ENCODE measurements at places on chromosomes 11 and 22.

DNA sequence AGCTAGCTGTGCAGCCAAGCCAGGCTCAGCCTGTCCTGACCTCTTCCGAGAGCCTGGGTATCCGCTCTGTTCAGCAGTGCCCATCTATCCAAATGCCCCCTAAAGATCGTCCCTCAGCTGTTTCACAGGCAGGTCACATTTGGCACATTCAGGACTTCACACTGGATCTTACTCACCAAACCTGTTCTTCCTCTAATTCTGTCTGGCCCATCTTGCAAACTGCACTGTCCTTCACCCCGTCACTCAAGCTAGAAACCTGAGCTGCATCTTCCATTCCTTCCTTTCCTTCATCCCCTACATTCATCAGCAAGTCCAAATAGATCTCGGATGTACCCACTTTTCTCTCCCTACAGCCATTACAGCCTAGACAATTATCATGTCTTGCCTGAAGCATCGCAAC, 60.7 kb upstream of the CSNK2A3 start:
- no peak for DNase-seq

- no peak for DNase-seq
These were observed 1.6 kb downstream of the FGF19 start for GRCh38 chr11:69702239-69702691.

DNA sequence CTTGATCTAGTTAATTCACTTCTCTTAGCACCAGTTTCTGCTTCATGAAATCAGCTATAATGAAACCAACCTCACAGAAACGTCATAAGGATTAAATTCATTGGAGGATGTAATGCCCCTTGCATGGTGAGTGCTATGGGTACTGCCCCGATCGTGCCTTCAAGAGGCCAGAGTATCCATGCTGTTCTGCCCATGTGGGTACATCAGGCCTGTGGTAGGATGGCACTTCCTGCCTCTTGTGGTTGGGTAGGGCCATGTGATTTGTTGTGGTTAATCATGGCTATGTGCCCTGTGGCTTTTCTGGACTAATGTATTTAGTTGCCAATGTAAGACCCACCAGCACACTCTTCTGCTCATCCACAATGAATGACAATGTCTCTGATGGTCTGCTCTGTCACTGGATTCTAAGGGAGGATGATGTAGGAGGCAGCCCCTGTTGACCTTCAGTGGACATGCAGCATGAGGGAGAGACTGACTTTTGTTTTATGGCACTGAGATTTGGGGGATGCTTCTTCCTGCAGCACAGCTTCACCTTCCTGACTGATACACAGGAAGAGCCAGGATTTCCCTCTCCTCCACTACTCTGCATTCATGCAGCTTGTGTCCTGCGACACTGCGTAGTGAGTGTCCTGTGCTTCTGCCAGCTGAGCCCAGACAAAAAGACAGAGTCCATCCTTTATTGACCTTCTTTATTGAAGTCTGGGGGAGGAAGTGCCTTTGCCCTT, 66.2 kb downstream of the DHCR7 start:
- DNase-seq = no peak

DNA sequence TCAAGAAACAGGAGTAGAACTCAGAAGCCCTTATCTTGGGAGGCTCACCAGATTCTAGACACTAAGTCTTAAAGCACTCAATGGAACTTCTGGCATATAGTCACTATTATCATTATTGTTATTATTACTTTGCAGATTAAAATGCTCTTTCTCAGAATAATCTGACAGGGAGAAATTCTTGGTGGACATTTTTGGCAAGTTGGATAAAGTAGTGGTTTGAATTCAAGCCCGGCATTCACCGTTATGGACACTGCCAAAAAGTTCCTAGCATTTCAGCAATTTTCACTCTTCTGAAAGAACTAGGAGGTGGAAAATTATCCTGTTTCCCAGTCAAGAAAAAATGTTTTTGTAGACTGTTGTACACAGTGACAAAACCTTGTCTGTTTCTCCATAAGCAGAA, 179.6 kb upstream of the ISX start:
- DNase-seq = no peak

DNA sequence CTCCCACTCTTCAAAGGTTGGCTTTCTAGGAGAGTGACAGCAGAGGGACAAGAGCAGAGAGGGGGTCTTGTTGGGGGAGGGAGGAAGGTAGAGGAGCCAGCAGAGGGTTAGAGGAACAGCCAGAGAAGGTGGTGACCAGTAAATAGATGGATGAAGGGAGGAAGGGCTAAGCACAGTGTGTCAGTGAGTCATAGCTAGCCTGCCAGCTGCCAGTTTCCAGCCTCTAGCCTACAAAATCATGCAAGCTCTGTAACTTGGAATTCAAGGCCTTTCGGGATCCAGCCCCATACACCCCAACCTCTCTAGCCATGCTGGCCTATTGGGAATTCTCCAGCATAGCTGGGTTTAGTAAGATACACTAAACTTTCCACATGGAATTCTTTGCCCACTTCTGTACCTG, 147.4 kb upstream of the TEAD1 start:
- no peak for DNase-seq

DNA sequence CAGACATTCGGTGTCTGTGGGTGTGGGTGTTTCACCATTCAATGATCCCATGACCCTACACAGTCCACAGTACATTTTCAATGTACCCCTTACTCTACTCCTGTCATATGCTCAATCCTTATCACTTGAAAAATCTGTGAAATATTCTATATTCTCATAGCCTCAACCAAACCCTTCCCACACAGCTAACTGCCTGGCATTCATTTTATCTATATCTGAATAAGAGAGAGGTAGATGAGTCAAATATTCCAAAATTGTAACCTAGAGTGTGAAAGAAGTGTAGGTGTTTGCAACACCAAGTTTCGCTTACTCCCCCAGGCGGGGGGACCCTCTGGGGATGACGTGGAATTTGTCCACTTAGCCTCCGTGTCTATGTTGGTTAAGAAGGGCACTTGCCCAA, 354.8 kb downstream of the ETS1 start:
- no peak for DNase-seq

DNA sequence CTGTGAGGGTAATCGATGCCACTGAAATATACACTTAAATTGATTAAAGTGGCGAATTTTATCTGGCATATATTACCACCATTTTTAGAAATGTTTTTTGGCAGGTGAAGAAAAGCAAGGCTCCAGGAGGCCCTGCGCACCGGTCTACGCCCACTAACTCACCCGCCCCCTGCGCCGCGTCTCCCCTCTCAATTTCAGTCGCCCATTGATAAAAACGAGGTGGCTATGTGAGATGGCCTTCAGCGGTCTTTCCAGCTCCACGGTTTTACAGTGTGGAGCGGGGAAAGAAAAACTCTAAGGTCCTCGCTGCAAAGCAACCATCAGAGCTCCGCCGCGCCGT, 602 bp upstream of the AQP11 start:
- DNase-seq = no peak

DNA sequence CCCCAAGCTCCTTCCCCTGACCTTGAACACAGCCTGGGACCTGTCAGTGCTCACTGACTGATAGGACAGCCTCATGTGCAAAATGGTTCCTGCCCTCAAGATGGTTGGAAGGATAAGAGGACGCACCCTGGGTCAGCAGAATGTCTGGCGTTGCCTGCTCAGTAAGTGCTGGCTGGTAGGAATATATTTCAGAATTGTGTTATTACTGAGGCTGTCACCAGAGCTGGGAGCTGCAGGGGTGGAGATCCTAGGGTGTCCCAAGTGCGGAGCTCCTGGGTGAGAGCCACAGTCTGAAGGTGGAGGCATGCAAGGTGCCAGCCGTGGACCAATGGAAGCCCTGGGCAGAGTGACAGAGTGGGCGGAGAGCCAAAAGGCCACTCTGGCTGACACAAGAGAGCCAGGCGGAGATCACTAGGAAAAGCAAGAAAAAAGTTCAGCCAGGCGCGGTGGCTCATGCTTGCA, 1.0 kb upstream of the SEC14L4 start:
- no peak for DNase-seq

GRCh38 chr11:97764605-97765004, 1256.1 kb upstream of the CNTN5 start:
- DNase-seq = no peak

GRCh38 chr11:60338053-60338452, 11.0 kb downstream of the MS4A6E start:
- no peak for DNase-seq

DNA sequence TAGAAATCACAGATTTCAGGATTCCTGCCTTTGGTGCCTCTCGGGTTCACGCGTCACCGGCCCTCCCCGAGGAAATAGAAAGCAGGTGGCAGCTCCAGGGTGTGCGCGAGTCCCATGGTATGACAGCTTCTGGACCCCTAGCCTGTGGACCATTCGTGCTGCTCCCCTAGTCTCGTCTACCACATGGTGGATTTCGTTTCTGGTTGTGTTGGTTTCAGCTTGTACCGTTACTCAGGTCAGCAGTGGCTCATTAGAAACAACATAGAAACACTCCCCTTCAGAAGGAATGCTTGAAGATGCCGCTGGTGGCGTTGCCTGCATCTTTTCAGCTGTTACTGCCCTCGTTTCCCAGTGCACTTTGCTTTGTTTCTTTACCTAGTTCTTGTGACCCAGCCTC, 700 bp downstream of the TTC17 start:
- DNase-seq = no peak

- no peak for DNase-seq
These were observed 36.7 kb downstream of the PPFIA1 start for GRCh38 chr11:70307176-70307575.

- DNase-seq = no peak
These were observed 340.0 kb downstream of the LRRC4C start for GRCh38 chr11:41119484-41119883.

GRCh38 chr22:28949788-28950187, 66.4 kb downstream of the ZNRF3 start:
- no peak for DNase-seq

GRCh38 chr11:5857590-5857989, at the start of gene OR52E8:
Gene OR52E8, minus strand, starts transcription at chr11:5857690. Its CDS starts 0 bp downstream, at chr11:5857690.
- DNase-seq = no peak

DNA sequence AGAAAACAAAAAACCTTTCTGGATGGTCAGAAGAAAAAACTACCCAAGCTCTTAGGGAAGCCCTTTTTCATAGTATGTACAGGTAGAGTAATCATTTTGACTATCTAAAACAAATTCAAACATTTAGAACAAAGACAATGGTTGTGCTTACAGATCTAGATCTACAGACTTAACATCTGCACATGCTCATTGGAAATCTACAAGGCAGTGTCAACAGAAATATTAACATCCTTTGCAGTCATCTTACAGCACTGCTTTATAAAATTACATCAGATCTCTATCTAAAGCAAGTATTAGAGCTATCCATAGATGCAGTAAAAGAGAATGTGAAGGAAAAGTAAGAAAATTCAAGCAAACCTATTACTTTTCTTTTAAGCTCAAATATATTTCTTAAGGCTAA, 110.3 kb downstream of the CADM1 start:
- DNase-seq = no peak

DNA sequence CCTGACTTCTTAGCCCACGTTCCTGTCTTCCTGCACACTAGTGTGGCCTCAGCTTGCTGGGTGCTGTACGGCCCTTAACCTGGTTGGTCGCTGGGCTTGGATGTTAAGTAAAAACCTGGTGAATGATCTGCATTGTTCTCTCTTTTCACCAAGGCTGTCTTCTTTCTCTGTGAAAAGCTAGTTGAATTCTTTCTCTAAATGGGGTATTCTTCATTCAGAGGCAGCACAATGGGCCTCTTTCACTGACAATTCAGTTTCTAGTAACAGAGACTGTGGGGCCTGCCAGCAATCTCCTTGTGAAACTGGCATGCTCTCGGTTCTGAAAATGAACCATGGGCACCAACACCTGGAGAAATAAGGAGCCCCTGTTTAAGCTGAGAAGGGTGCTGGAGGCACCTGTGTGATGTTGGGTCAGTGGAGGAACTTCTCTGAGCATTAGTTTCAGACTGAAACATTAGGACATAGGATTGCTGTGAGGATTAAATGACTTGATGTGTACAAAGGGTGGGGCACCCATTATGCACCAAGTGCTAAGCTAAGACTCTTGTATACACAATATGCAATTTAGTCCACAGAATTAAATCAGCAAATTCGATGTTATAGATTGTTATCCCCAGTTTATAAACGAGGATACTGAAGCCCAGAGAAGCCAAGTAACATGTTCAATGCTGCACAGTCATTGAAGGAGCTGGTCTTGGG, 33.1 kb upstream of the ELF5 start:
- no peak for DNase-seq

GRCh38 chr11:77411137-77411707, 62.7 kb downstream of the PAK1 start:
- DNase-seq = no peak

- DNase-seq = no peak
These were observed 144.6 kb downstream of the NECTIN1 start for GRCh38 chr11:119584193-119585042.

DNA sequence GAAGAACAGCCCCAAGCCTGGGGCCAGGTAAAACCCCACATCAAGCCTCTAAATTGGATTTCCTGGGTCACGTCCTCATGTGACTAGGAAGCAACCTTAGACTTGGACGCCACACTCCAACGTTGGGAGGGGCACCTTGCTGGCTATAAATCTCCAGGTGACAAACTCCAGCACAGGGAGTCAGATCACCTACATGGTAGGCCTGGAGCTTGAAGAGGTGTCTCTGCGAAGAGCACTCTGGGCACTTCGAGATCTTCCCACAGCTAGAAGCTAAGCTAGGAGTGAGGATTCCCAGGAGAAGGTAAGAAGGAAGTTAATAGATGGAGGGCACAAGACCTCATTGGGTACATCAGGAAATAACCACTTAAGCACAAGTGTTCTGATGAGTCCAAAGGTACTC, 77.1 kb upstream of the GNAZ start:
- no peak for DNase-seq

DNA sequence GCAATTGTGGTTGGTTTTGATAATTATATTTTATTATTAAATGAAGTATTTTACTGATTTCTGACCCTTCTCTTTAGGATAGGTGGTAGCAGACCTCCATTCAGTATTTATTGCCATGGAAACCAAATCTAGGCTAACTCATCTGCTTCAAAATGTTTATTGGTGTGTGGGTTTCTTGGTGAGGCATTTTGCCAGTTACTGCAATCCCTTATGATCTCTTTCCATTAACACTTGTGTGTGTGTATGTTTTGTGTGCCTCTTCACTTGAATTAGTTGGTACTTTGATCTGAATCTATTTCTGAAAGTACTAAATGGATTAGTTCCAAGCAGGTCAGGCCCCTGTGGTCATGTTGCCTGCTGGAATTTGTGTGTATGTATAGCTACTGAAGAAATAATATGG, 184.4 kb upstream of the C11orf87 start:
- DNase-seq = no peak

DNA sequence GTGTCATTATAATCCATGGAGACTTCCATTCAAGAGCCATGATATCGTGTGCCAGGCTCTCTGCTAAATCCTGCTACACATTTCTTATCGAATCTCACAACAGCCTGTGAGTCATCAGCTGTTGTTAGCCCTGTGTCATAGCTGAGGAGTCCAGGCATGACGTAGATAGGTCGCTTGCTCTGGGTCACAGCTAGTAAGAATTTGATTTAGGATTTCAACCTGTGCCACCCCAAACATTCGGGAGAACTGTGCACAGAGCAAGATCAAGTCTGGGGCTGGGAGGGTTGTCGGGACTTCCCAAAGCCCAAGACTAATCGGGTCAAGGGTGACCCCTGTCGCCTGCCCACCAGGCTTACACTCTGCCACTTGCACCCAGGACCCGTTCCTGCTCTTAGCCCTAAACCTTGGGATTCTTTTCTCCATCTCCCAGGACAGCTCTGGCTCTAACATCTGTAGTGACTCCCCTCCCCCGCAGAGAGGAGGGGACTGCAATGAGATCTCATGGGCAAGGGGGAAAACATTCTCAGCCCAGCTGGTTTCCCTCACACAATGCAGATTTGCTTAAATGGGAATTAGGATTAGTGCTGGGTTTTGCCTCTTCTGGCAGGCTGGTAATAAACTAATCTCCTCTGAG, 34.3 kb downstream of the TSPAN18 start:
- DNase-seq = no peak

Measured in stimulated activated CD4-positive, alpha-beta T cell treated with anti-CD3 and anti-CD28 coated beads, Interleukin-15, amount 100 ng/mL, for 1 hour (primary cell).